ENCODE measurements at places on chromosomes 12 and 14.

DNA sequence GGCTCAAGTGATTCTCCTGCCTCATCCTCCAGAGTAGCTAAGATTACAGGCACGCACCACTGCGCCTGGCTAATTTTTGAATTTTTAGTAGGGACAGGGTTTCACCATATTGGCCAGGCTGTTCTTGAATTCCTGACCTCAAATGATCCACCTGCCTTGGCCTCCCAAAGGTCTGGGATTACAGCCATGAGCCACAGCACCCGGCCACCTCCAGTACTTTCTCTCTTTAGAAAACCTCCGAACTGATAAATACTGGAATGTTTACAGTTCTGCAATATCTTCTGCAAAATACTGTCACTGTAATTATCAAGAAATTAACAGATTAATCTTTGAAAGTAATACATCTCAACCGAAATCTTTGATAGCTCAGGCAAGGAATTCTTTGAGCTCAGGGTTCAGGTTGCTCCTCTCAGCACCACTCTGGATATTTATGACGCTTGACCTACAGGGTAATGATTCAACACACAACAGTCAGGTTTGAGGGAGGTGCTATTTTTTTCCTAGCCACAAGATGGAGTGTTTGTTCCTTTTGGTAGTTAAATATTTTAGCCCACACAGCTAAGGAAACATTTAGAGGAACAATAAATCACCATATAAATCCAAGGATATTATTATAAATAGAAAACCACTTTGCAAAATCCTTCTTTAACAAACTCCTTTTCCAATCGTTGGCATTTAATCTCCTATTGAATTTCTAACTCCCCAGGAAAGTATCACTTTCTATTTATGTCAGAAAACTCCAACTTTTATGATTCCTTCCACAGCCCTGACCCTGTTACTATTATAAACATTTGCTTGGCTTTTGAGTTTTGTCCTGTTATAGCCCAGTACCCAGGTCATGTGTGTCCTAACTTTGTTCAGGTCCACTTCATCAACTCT lies 48.6 kb upstream of the GTF2A1 start:
- H3K4me3 ChIP-seq, result no peak overlapping the region
- DNase-seq, result no peak
- H3K27me3 ChIP-seq, result peaks cover 22% of the 10 kb centered on the region
- no peak overlapping the region for H3K27ac ChIP-seq
- no peaks in the 10 kb centered on the region for H3K36me3 ChIP-seq

- no peaks in the 10 kb centered on the region for H3K36me3 ChIP-seq
- no peaks in the 10 kb centered on the region for H3K27me3 ChIP-seq
- no peak for DNase-seq
- no peaks in the 10 kb centered on the region for H3K4me1 ChIP-seq
Measured at GRCh38 chr12:86729739-86730138, 473.5 kb upstream of the MGAT4C start.

DNA sequence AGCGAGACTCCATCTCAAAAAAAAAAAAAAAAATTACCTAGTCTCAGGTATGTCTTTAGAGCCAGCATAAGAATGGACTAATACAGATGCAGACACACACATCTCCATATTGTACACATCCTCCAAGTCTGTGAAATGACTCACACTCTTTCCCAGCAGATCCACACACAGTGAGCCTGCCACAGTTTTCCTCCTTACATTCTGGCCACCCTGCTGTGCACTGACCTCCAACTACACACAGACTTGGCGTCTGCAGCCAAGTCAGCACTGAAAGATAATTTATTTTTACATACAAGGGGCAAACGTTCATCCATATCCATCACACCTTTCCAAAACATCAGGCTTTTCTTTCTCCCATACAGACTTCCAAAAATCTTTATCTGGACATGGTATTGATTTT lies 115.9 kb downstream of the SLC25A21 start:
- DNase-seq, result no peak
- H3K4me1 ChIP-seq, result no peaks in the 10 kb centered on the region
- H3K36me3 ChIP-seq, result no peaks in the 10 kb centered on the region

DNA sequence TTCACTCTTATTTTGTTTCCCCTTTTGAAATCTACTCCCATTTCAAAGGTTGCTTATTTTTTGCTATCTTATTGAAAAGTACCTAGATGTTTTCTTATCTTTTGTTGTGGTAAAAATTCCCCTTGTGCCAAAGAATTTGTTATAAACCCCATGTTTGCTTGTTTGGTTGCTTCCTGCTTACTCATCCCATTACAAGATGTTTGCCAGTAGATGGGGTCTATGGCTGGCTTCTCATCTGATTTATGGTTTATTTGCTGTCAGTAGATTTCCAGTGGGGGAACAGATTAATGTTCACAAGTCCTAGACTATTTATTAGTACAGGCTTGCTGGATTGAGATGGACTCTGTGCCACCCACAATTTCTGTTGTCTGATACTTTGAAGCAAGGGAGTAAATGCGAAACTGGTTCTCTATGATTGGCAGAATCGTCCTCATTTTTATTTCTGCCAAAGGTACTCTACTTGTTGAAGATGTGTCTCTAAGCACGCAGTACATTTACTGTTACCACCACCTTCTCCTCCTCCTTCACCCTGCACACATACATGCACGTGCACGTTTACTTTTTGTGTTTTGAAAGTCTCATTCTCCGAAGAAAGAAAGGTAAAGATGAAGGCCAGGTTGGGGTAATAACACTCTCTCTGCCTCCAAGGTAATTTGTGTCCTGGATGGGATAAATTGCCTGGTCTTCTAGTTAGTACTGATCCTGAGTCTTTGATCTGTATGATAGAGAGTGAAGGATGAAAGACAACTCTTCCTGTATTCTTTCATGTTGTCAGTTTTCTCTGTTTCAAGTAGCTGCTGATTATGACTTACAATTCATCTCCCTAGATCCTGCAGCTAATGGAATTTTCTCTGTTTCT lies 117.2 kb upstream of the ATP2B1 start:
- H3K36me3 ChIP-seq, result peaks cover 2% of the 10 kb centered on the region
- peaks cover 17% of the 10 kb centered on the region for H3K4me1 ChIP-seq
- H3K27me3 ChIP-seq, result peaks cover 10% of the 10 kb centered on the region
- DNase-seq, result no peak
- H3K27ac ChIP-seq, result no peak overlapping the region

DNA sequence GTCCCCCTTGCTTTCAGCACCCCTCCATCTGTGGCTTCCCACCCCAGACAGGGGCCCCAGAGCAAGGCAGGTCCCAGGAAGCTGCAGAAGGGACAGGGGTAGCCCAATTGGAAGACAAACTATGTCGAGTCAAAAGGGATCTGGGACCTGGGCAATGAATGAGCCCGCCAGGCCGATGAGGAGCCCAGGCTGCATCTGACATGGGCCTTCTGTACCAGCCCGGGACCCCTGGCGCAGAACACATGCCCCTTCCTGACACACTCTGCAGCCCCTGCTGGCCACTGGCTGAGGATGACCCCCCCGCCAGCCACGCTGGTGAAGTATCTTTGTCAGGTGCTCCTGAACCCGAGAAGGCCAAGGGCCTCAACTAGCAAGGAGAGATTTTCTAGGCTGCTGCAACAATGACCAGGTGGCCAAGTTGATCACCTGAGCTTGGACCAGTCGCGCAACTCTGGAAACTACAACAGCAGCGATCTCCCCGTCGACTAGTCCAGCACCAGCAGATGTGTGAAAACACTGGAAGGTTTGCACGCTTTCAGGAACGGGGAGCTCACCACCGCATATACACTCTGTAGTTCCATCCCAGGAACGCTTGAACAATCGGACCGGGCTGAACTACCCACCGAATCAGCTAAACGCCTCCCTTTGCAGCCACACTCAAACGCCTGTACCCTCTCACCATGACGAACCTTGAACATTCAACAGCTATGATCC lies 119.0 kb downstream of the NCOR2 start:
- no peaks in the 10 kb centered on the region for H3K27me3 ChIP-seq
- H3K27ac ChIP-seq, result no peak overlapping the region
- DNase-seq, result no peak
- no peak overlapping the region for H3K4me3 ChIP-seq
- peaks cover 23% of the 10 kb centered on the region for H3K36me3 ChIP-seq
- peaks cover 50% of the 10 kb centered on the region for H3K4me1 ChIP-seq

DNA sequence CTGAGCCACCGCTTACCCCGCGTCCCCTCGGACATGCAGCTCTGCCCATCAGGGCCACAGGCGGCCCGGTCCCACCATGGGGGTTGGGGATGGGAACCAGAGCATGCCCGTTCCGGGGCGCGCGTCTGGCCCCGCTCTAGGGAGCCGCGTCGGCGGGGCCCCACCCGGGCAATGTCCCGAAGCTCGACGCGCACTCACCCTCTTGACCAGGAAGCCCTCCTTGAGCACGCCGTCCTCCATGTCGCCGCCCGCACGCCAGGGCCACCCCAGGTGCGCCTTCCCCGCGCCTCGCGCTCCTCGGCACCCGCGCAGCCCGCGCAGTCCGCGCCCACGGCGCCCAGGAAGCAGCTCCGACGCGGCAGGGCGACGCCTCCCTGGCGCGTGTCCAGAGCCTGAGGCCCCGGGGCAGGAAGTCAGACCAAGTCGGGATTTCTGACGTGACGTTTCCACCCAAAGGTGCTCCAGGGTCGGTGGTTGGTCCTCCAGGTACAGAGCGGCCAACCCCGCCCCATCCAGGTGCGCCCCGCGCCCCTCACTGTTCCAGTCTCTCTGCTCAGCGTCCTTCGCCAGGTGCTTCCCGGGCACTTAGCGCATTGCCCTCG lies at the start of gene PLEK2:
Gene PLEK2, minus strand, starts transcription at position 346 of the 602 bp plus-strand sequence. Its CDS starts 106 bp downstream, at position 240.
- H3K36me3 ChIP-seq, result no peaks in the 10 kb centered on the region
- no peak for DNase-seq
- H3K4me3 ChIP-seq, result peak within 1 kb of the TSS; percentile 62
- no peak within 1 kb of the TSS for H3K27ac ChIP-seq
- peaks cover 5% of the 10 kb centered on the region for H3K4me1 ChIP-seq

DNA sequence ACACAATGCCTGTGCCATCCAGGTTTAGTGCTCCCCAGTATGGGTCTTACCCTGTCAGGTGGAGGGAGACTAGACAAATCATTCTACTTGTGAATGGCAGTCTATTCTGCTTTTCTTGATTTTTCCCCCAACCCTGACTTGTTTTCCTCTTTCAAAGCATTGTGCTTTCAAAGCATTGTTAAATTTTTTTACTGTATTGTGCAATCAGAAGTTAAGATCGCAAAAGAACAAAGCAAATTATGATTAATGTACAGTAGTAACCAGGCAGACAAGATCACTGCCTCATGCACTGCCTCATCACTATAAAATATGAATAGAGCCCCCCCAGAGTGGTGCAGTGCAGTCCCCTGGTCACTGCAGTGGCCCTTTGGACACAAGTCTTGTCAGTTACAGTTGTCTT lies 14.1 kb downstream of the GABARAPL1 start:
- H3K4me1 ChIP-seq, result peaks cover 11% of the 10 kb centered on the region
- H3K4me3 ChIP-seq, result no peak overlapping the region
- no peak overlapping the region for H3K27ac ChIP-seq
- no peaks in the 10 kb centered on the region for H3K27me3 ChIP-seq
- H3K36me3 ChIP-seq, result peaks cover 27% of the 10 kb centered on the region
- no peak for DNase-seq

DNA sequence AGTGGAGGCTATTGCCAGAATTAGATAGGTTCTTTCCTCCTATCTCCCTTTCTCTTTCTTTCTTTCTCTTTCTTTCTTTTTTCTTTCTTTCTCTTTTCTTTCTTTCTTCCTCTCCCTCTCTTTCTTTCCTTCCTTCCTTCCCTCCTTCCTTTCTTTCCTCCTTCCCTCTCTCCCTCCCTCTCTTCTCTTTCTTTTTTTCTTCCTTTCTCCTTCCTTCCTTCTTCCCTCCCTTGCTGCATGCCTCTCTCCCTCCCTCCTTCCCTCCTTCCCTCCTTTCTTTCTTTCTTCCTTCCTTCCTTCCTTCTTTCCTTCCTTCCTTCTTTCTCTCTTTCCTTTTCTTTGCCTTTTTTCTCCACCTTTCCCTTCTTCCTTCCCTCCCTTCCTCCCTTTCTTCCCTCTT lies 16.4 kb upstream of the MDGA2 start:
- peaks cover 2% of the 10 kb centered on the region for H3K36me3 ChIP-seq
- no peak for DNase-seq
- H3K27ac ChIP-seq, result no peak overlapping the region
- H3K4me3 ChIP-seq, result no peak overlapping the region

- peaks cover 21% of the 10 kb centered on the region for H3K4me1 ChIP-seq
- H3K4me3 ChIP-seq, result peak overlapping the region; percentile 45
Measured at GRCh38 chr12:119594772-119595445, 1.3 kb downstream of the TMEM233 start.

DNA sequence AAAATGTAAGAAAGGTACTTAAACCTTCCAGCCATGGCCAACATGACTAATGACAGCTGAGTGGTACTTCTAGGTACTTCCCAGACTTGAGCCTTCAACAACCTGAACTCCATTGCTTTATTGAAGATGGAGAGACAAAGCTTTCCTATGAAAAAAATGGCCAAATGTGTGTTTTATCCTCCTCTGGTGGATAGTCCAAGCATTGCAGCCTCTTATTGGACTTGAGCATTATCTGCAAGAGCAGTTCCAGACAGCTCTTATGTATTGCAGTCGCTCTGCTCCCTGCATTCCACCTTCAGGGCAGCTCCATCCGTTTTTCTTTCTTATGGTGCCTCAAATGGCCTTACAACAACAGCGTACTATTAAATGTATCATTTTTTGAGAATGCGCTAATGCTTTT lies 588.2 kb downstream of the NRXN3 start:
- H3K27me3 ChIP-seq, result no peaks in the 10 kb centered on the region
- no peak for DNase-seq
- H3K4me3 ChIP-seq, result no peak overlapping the region
- H3K27ac ChIP-seq, result no peak overlapping the region

DNA sequence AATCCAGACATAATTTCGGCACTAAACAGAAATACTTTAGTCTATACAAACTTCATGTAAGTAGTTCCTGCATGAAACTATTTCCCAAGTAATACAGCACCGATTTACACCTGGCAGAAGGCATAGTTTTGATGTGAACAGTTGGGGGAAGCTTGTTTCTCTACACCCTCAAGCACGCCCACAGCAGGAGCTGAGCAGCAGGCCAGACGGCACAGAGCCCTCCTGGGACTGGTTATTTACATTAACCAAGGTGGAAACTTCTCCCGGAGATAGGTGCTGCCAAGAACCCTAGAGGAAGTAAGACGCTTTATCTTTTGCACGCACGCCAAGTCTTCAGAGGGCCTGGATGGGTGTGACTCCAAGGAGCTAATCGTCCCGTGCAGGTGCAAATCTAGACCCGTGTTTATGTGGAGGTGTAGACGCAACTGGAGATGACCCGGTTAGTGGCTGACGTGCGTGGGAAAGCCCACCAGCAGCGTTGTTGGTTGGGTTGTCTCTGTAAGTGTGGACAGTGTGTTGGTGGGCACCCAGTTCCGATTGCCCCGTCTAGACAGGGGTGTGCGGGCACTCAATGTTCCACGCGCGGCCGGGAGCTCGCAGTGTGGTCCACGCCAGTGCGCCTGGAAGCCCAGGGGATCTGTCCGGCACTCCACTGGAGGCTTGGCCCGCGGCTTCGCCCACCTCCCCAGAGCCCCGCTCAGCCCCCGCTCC lies 767 bp upstream of the TCP11L2 start:
- H3K27me3 ChIP-seq, result no peaks in the 10 kb centered on the region
- peak overlapping the region; percentile 100 for H3K27ac ChIP-seq
- H3K36me3 ChIP-seq, result peaks cover 34% of the 10 kb centered on the region
- DNase-seq, result peak; percentile 66
- H3K4me1 ChIP-seq, result peaks cover 52% of the 10 kb centered on the region

- H3K36me3 ChIP-seq, result peaks cover 4% of the 10 kb centered on the region
- no peak for DNase-seq
- no peak overlapping the region for H3K4me3 ChIP-seq
- H3K27ac ChIP-seq, result no peak overlapping the region
Measured at GRCh38 chr12:67709367-67709954, 60.9 kb downstream of the DYRK2 start.

- no peaks in the 10 kb centered on the region for H3K27me3 ChIP-seq
- no peaks in the 10 kb centered on the region for H3K36me3 ChIP-seq
- no peaks in the 10 kb centered on the region for H3K4me1 ChIP-seq
- H3K4me3 ChIP-seq, result no peak overlapping the region
Measured at GRCh38 chr12:32595251-32595650, 83.8 kb upstream of the DNM1L start.
